ENCODE measurements at places on chromosomes 6 and 20. TPM values are rescaled to one million over a fixed set of nuclear protein-coding genes. Genes with fewer than 3 reads are reported as not detected.

DNA sequence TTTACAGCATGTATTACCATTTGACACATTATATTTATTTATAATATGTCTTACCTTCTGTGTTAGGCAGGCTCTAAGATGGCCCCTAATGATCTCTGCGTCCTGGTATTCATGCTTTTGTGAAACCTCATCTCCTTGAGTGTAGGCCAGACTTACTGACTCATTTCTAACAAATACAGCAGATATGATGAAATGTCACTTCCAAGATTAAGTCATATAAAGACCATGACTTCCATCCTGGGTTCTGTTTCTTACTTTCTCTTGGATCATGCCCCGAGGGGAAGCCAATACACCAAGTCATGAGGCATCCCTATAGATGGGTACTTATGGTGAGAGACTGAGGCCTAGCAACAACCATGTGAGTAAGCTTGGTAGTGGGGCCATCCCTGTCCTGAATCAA is 30.2 kb downstream of the ZHX3 start:
- H3K4me3 ChIP-seq: no peak overlapping the region
- no peaks in the 10 kb centered on the region for H3K4me1 ChIP-seq
- H3K27ac ChIP-seq: no peak overlapping the region
- H3K27me3 ChIP-seq: no peaks in the 10 kb centered on the region
- no peak for DNase-seq

DNA sequence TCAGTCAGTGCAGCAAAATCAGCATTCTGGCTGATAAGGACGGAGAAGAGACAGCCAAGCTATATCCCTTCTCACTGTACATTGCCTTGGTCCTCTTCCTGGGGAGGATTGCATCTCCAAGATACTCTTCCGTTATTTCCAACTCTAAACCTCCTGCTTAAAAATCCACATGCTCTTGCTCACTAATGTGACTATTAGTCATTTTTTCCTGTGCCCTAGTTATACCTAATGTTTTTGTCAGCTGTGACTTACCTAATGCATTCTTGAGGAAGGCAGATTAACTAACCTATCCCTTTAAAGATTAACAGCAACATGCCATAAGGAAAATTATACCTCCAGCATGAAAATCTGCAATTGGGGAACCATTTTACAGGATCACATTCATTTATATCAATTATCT is 317.6 kb downstream of the BTBD9 start:
- no peaks in the 10 kb centered on the region for H3K27me3 ChIP-seq
- no peaks in the 10 kb centered on the region for H3K36me3 ChIP-seq
- peaks cover 3% of the 10 kb centered on the region for H3K4me1 ChIP-seq
- no peak overlapping the region for H3K4me3 ChIP-seq
- no peak overlapping the region for H3K27ac ChIP-seq

DNA sequence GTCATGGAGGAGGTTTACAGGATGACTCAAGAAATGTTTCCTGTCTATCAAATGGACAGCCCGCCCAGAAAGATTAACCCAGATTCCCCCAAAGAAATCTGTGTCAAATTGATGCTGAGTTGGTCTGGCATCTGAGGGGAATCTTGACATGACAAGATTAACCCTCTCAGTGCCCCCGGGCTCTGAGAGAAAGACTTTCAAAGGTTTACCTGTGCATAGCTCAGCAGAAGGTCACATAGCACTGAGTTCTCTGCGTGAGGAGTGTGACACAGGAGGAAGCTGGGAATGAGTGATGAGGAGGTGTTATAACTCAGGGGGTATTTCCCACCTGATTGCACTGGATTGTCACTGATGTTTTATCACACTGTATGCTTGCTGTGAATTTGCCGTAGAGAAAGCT is 601.2 kb downstream of the DHX35 start:
- H3K27ac ChIP-seq: no peak overlapping the region
- DNase-seq: no peak
- H3K4me1 ChIP-seq: peaks cover 3% of the 10 kb centered on the region
- H3K27me3 ChIP-seq: no peaks in the 10 kb centered on the region
- H3K4me3 ChIP-seq: no peak overlapping the region

DNA sequence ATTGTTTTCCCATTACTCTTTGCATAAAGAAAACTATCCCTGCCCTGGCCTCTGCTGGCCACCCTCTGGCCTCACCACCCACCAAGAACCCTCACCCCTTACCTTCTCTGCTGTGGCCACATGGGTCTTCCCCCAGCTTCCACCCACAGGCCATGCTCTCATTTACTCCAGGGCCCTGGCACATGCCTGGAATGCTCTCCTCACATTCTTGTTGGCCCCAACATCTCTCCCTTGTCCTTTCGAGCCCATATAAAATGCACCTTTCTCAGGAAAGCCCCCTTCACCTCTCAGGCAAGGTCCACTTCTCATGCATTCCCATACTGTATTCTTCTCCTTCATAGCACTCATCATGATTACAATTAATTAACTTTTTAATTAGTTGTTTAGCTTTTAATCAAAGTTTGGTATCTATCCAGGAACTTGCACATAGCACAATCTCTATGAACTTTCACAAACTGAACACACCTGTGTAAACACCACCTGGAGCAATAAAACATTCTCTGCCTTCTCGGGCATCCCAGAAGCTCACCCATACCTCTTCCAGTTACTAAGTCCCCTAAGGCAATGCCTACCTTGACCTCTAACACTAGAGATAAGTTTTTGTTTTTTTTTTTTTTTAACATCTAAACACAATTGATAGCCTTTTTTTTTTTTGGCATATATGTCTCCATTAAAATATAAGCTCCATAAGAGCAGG is 617.2 kb downstream of the PTPRT start:
- no peaks in the 10 kb centered on the region for H3K36me3 ChIP-seq
- DNase-seq: no peak
- H3K27me3 ChIP-seq: no peaks in the 10 kb centered on the region
- no peak overlapping the region for H3K27ac ChIP-seq
- no peak overlapping the region for H3K4me3 ChIP-seq

DNA sequence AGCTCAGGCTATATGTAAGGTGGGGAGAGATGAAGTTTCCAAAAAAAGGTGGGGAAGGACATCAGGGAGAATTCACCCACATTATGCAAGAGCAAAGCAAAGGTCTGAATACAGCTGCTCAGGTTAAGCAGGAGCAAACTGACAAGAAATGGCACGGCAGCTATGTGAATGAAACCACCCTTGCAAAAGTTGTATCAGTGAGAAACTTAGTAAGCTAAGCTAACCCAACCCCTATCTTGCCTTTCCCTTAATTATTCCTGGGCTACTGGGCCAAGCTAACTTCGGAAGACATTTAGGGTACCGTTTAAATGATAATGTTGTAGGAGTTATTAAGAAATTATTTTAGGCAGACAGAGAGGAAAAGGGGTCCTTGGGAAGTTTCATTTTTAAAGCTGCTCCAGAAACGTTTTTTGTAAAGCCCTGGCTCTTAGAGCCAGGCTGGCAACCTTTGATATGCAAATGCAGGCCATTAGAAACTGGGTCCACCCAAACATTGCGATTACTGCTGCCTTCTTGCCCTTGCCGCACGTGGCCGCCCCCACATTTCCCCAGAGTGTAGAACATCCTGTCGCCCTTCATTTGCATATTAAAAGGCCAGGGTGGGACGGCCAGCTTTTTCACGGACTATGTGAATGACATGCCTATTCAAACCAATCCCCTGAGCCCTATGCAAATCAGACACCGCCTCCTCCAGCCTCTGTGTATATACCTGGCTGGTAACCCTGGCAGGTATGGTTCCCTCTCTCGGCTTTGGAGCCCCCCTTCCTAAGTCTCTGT is 60.5 kb upstream of the SAMD5 start:
- DNase-seq: peak; percentile 60
- no peaks in the 10 kb centered on the region for H3K27me3 ChIP-seq
- no peaks in the 10 kb centered on the region for H3K36me3 ChIP-seq

DNA sequence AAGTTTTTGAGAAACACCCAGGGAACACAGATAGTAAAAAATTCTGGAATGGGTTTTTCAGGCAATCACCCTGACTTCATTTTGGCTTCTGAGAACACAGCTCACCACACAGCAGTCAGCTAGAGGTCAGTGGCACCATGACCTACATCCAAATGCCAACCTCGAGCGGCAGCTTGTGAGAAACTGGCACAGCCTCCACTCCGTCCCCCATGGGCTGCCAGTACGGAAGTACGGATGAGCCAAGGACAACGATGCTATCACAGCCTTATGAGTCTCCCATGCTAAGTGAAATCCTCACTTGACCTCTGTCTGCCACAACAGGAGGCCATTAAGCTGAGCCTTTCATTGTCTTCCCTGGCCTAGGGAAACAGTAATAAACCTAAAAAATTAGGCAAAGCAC is 32.0 kb downstream of the KIF16B start:
- no peaks in the 10 kb centered on the region for H3K27me3 ChIP-seq
- no peak for DNase-seq
- H3K4me3 ChIP-seq: no peak overlapping the region
- no peaks in the 10 kb centered on the region for H3K4me1 ChIP-seq

GRCh38 chr20:25508083-25508770 is 77.1 kb downstream of the NINL start:
- H3K36me3 ChIP-seq: no peaks in the 10 kb centered on the region
- no peak overlapping the region for H3K27ac ChIP-seq
- H3K4me1 ChIP-seq: no peaks in the 10 kb centered on the region
- no peak for DNase-seq
- no peak overlapping the region for H3K4me3 ChIP-seq

DNA sequence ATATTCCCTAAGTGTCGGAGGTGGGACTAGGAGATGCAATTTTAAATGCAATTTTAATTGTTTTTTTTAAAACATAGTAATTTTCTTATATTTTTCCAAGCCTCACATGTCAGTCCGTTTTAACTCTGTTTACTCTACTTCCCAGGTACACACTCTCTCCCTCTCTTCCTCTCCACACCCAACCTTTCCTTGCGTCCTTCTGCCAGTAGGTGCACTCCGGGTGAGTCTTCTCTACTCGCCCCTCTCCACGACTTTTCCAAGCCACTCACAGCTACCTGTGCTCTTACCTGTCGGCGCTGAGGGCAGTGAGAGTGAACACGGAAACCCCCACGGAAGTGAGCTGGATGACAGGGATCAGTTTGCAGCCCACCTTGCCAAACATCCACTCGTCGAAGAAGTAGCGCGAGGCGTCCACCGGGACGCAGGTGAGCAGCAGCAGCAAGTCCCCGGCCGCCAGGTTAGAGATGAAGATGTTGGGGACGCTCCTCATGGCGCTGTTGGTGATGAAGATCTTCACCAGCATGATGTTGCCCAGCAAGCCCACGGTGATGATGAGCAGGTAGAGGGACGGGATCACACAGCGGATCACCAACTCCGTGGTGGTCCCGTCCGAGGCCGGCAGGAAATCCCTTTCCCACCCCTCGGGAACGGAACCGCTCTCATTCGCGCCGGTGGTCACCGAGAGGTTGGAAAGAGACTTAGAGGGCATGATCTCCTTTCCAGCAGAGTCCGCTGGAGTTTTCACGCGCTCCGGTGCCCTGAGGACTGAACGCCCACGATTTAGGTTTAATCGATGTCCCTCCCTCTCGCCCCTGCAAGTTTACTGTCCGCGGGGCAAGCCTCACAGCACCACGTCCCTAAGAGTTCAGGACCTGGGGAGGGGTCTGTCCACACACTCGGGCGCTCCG is 44.5 kb upstream of the GJE1 start:
- H3K4me1 ChIP-seq: no peaks in the 10 kb centered on the region
- no peaks in the 10 kb centered on the region for H3K36me3 ChIP-seq
- H3K4me3 ChIP-seq: peak overlapping the region; percentile 47
- H3K27ac ChIP-seq: no peak overlapping the region
- peaks cover 24% of the 10 kb centered on the region for H3K27me3 ChIP-seq

DNA sequence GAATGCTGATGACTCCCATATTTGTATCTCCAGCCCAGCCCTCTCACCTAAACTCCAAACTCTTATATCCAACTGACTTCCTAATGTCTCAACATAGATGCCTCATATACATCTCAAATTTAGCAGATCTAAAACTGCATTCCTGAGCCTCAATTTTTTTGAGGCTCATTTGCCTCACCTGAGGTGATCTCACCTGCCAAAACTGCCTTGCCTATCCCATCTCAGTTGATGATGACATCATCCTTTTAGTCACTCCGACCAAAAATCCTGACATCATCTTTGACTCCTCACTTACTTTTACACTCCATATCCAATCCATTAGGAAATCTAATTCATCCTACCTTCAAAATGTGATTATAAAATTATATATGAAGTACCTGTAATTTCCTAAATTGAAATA is 25.6 kb upstream of the SLPI start:
- H3K36me3 ChIP-seq: no peaks in the 10 kb centered on the region
- no peak overlapping the region for H3K27ac ChIP-seq
- H3K27me3 ChIP-seq: no peaks in the 10 kb centered on the region
- no peak for DNase-seq

GRCh38 chr6:104462811-104463599 is 396.7 kb downstream of the HACE1 start:
- H3K27ac ChIP-seq: no peak overlapping the region
- no peak overlapping the region for H3K4me3 ChIP-seq
- no peaks in the 10 kb centered on the region for H3K27me3 ChIP-seq
- no peaks in the 10 kb centered on the region for H3K36me3 ChIP-seq
- no peak for DNase-seq
- H3K4me1 ChIP-seq: no peaks in the 10 kb centered on the region

- H3K27ac ChIP-seq: no peak overlapping the region
- H3K4me3 ChIP-seq: no peak overlapping the region
- DNase-seq: peak; percentile 77
- no peaks in the 10 kb centered on the region for H3K27me3 ChIP-seq
- no peaks in the 10 kb centered on the region for H3K4me1 ChIP-seq
These were observed 10.7 kb downstream of the TUBB start for GRCh38 chr6:30730601-30731435.

GRCh38 chr20:57938158-57939108 is 228.6 kb upstream of the PMEPA1 start:
- no peak overlapping the region for H3K4me3 ChIP-seq
- no peaks in the 10 kb centered on the region for H3K36me3 ChIP-seq
- H3K27me3 ChIP-seq: no peaks in the 10 kb centered on the region
- DNase-seq: no peak
- peaks cover 6% of the 10 kb centered on the region for H3K4me1 ChIP-seq

DNA sequence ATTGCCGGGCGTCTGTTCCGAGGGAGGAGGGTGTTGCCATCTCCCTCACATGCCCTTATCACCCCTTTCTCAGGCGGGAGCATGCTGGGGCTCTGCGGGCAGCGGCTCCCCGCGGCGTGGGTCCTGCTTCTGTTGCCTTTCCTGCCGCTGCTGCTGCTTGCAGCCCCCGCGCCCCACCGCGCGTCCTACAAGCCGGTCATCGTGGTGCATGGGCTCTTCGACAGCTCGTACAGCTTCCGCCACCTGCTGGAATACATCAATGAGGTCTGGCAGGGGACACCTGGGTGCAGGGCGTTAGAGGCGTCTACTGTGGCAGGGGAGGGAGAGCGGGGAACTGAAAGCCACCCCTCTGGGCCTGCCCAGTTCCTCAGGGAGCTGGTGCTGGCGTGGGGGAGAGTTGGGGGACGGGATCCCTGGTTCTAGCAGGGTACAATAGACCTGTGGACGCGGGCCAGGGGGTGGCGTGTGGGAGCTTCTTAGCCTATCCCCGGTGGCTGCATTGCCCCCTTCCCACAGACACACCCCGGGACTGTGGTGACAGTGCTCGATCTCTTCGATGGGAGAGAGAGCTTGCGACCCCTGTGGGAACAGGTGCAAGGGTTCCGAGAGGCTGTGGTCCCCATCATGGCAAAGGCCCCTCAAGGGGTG is 697 bp downstream of the PPT2 start:
- H3K4me1 ChIP-seq: peaks cover 18% of the 10 kb centered on the region
- peaks cover 36% of the 10 kb centered on the region for H3K27me3 ChIP-seq
- H3K4me3 ChIP-seq: peak overlapping the region; percentile 65
- DNase-seq: peak; percentile 84
- H3K27ac ChIP-seq: no peak overlapping the region

Gene ZSCAN26
- 40.5 TPM for total RNA-seq

Gene EYA4
- 2.3 TPM for total RNA-seq

Gene SIRPB1
- total RNA-seq: 0.62 TPM

Gene NRM
- 12.4 TPM for total RNA-seq

Gene PRL
- total RNA-seq: not detected

Gene HLA-DOB
- total RNA-seq: 2.6 TPM

Gene COL9A1
- total RNA-seq: 36.9 TPM

Gene TRERF1
- 8.3 TPM for total RNA-seq

Gene RHAG
- not detected for total RNA-seq
